ENCODE measurements at places on chromosomes 7 and 10.

GRCh38 chr10:109624939-109625338, 298.4 kb downstream of the XPNPEP1 start:
- no peak overlapping the region for H3K27ac ChIP-seq
- no peaks in the 10 kb centered on the region for H3K36me3 ChIP-seq

DNA sequence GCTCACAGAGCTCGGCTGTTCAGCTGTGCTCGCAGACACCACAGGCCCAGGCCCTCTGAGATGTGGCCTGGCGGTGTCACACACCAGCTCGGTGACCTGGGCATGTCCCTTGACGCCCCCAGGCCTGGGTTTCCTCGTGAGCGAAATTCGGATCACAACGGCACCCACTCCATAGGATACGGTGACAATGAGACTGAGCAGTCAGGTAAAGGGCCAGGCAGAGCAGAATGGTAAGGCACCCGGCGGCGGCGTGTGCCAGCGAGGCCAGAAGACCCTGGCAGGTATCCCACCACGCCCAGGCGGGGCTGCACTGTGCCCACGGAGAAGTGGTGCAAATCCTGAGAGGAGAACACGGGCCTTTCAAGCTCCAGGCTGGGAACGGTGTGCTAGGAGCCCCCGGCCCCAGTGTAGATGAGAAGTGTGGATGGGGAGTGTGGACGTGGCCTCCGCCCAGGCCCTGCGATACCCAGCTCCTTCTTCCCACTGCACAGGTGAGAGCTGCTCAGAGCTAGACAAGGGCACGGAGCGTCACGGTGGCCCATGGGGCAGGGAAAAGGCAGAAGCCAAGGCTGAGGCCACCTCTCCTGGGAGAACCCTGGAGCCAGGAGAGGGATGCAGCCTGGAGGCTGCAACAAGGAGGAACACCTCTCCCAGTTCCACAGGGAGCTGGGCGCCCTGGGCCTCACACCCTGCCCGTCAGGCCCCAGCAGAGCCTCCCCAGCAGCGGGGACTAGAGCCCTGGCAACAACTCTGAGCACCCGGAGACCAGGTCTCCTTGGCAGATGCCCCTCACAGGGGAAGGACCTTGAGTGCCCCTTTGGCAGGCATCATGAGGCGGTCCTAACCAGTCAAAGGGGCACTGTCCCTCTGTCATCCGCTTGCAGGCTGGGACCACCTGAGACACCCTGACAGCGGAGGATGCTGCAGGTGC, 219.1 kb downstream of the MAD1L1 start:
- no peaks in the 10 kb centered on the region for H3K4me1 ChIP-seq
- no peak overlapping the region for H3K4me3 ChIP-seq
- peak; percentile 5 for DNase-seq
- no peaks in the 10 kb centered on the region for H3K36me3 ChIP-seq
- peak overlapping the region; percentile 42 for H3K27ac ChIP-seq

GRCh38 chr7:103065667-103066066, 8.9 kb downstream of the FBXL13 start:
- peaks cover 15% of the 10 kb centered on the region for H3K36me3 ChIP-seq
- H3K27me3 ChIP-seq = peaks cover 3% of the 10 kb centered on the region
- peaks cover 7% of the 10 kb centered on the region for H3K4me1 ChIP-seq
- H3K4me3 ChIP-seq = no peak overlapping the region

- H3K4me3 ChIP-seq = no peak overlapping the region
- H3K27ac ChIP-seq = peak overlapping the region; percentile 51
- H3K4me1 ChIP-seq = peaks cover 58% of the 10 kb centered on the region
- H3K36me3 ChIP-seq = peaks cover 27% of the 10 kb centered on the region
- DNase-seq = no peak
- no peaks in the 10 kb centered on the region for H3K27me3 ChIP-seq
These were observed 38.9 kb downstream of the CREB3L2 start for GRCh38 chr7:137962875-137963507.

GRCh38 chr7:86785641-86786040, 141.9 kb downstream of the GRM3 start:
- no peak overlapping the region for H3K4me3 ChIP-seq
- no peaks in the 10 kb centered on the region for H3K36me3 ChIP-seq
- H3K4me1 ChIP-seq = no peaks in the 10 kb centered on the region
- H3K27ac ChIP-seq = no peak overlapping the region
- no peak for DNase-seq
- H3K27me3 ChIP-seq = no peaks in the 10 kb centered on the region

- DNase-seq = no peak
- no peak overlapping the region for H3K27ac ChIP-seq
- H3K4me1 ChIP-seq = peaks cover 5% of the 10 kb centered on the region
- no peaks in the 10 kb centered on the region for H3K27me3 ChIP-seq
- no peaks in the 10 kb centered on the region for H3K36me3 ChIP-seq
- H3K4me3 ChIP-seq = no peak overlapping the region
These were observed 35.3 kb upstream of the STARD3NL start for GRCh38 chr7:38142736-38143135.

- no peaks in the 10 kb centered on the region for H3K4me1 ChIP-seq
- H3K4me3 ChIP-seq = no peak overlapping the region
- H3K27ac ChIP-seq = no peak overlapping the region
- H3K36me3 ChIP-seq = no peaks in the 10 kb centered on the region
- H3K27me3 ChIP-seq = no peaks in the 10 kb centered on the region
These were observed 351.3 kb upstream of the BMPER start for GRCh38 chr7:33554046-33554445.

- H3K4me1 ChIP-seq = peaks cover 2% of the 10 kb centered on the region
- H3K27me3 ChIP-seq = no peaks in the 10 kb centered on the region
- DNase-seq = no peak
- H3K27ac ChIP-seq = no peak overlapping the region
- H3K4me3 ChIP-seq = no peak overlapping the region
- H3K36me3 ChIP-seq = peaks cover 4% of the 10 kb centered on the region
These were observed 50.2 kb downstream of the ARHGAP22 start for GRCh38 chr10:48554656-48555055.
